ENCODE measurements at places on chromosomes 16 and 17.

- DNase-seq = no peak
Observed at GRCh38 chr17:39753514-39754160, 15.9 kb downstream of the GRB7 start.

- DNase-seq = no peak
Observed at GRCh38 chr16:55250701-55251100, 73.3 kb upstream of the IRX6 start.

- no peak for DNase-seq
Observed at GRCh38 chr16:10990378-10990777, 46.0 kb downstream of the CLEC16A start.

DNA sequence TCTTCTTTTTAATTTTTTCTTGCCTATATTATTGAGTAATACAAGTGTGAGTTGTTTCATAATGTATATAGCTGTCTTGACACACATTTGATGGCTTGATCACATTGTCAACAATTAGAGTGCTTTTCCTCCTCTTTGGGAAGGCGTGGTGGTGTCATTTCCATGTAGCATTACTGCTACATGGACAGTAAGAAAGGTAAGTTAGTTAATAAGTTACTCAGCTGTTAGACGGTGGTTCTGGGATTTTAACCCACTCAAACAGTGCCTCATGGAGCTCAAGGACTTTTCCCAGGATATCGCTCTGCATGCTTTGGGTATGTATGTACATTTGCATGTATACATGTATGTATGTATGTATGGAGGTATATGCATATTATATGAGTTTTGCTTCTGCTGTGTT lies 94.6 kb downstream of the HAPSTR1 start:
- DNase-seq = no peak

DNA sequence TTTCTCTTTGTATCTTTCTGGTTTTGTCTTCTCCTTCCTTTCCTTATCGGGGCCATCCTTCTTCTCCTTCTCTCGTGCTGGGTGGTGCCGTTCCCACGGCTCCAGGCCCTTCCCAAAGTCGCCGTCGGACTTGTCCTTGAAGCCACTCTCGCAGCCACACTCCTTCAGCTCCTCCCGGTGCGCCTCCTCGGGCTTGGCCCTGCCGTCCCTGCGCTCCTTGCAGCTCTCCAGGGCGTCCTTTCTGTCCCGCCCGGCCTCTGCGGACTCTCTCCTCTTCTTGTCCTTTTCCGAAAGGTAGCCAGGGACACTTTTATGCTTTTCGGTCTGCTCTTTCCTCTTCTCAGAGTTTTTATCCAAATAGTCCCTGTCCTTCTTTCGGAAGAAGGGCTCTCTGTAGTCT lies 65.9 kb downstream of the ZNF778 start:
- no peak for DNase-seq

DNA sequence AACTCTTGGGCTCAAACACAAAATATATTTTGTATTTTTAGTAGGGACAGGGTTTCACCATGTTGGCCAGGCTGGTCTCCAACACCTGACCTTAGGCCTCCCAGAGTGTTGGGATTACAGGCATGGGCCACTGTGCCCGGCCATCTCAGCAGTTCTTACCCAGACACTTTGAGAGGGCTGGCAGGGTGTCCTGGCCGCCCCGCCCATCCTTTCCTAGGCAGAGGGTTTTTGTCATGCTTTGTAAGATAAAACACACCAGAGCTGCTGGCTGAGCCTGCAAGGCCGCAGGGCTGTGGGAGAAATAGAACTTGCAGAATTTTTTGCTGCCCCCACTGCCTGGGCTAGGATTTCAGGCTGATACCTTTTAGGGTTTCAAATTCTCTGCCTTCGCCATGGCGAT lies 8.7 kb downstream of the PPL start:
- no peak for DNase-seq

DNA sequence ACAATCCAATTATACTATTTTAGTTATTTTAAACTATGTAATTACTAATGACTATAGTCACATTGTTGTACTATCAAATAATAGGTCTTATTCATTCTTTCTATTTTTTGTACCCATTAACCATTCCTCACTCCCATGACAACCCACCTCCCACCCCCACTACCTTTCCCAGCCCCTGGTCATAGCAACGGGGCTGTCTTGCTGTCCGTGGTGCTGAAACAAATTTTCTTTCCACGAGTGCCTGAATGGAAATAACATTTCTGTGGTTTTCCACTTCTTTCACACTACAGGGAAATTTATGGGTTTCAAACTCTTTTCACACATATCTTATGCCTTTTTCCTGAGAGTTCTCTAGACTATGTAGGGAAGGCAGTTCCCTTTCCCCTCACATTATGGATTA lies 326.6 kb downstream of the PHKB start:
- DNase-seq = no peak

- no peak for DNase-seq
Observed at GRCh38 chr17:41635121-41636097, 11.0 kb upstream of the KRT17 start.

DNA sequence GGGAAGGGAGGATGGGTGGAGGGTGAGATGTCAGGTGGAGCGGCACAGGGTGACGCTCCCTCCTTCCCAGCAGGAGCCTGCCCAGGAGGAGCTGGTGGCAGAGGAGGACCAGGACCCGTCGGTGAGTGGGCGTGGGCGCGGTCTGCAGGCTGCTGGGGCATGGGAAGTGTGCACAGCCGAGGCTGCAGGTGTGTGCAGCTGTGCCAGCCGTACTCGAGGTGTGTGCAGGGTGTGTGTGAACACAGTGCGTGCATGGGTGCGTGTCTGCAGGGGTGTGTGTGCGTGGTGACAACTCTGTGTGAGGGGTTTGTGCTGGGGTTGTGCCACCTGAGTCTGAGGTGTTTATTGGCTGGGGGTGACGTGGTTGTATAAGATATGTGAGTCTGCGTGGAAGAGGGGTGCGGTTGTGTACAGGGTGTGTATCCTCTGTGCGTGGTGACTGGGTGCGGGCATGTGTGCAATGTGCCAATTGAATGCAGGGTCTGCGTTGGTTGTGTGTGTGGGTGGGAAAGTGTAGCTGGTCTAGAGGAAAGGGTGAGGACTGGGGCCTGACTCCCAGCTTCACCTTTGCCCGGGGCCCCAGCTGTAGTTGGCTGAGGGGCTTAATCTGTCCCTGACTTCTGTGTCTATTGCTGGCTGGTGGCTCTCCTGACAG lies 670 bp downstream of the TNFSF12 start:
- DNase-seq = no peak

- no peak for DNase-seq
Observed at GRCh38 chr16:65069065-65069464, 52.8 kb downstream of the CDH11 start.

GRCh38 chr17:14921936-14922335 lies 343.2 kb downstream of the PMP22 start:
- no peak for DNase-seq

DNA sequence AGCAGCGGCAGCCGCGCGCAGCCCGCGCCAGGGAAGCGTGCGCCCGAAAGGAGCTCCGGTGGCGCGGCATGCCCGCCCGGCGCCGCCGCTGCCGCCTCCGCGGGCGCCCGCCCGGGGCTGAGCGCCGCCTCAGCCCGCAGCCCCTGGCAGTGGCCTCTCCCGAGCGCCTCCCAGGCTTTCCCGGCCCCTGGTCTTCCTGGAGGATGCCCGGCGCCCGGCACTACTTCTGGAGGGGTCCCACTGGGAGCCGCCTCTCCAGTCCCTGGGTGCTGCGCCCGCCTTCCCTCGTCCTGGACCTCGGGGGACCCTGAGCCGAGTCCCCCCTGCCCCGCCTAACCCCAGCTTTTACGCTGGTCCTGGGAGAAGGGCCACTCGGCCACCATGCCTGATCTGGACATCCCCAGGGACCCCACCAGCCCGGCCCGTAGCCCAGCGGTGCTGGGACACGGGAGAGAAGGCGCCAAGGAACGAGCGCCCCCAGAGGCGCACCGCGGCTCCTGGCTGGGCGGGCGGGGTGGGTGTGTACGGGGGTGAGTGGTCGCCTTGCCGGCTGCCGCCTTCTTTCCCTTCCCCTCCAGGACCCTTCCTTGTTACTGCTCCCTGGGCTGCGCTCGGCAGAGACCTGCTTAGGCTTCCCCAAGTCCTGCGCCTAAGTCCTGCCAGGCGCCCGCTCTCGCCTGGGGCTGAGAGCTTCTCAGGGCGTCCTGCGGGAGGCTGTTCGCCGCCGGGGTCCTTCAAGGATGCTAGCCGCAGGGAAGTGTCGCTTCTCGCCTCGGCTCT lies 704 bp downstream of the ASIC2 start:
- DNase-seq = peak; percentile 35

- no peak for DNase-seq
Observed at GRCh38 chr16:71185347-71185746, 45.2 kb downstream of the HYDIN start.

GRCh38 chr17:66855204-66855603 lies 20.3 kb downstream of the CACNG5 start:
- no peak for DNase-seq

- DNase-seq = no peak
Observed at GRCh38 chr16:89962754-89963498, 14.4 kb downstream of the DEF8 start.

- no peak for DNase-seq
Observed at GRCh38 chr16:4498546-4499195, 22.5 kb downstream of the HMOX2 start.

- DNase-seq = no peak
Observed at GRCh38 chr17:66583112-66583748, 251.7 kb upstream of the CACNG5 start.

DNA sequence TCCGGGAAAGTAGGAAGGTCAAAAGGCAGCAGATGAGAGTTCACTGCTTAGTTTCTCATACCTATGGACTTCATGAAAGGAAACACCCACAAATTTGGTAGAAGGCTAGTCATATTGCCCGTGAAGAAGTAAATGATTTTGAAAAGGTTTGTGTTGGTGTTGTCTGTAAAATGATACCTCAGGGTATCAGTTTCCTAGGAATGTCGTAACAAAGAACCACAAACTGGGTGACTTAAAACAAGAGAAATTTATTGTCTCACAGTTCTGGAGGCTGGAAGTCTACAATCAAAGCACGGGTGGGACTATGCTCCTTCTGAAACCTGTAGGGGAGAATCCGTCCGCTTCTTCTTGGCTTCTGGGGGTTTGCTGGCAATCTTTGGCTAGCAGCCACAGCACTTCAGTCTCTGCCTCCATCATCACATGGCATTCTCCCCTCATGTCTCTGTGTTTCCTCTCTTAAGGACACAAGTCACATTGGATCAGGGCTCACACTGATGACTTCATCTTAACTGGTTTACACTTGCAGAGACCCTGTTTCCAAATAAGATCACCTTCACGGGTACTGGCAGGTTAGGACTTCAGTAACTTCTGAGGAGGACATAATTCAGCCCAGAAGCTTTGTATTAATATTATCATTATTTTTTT lies 2.0 kb upstream of the NAE1 start:
- DNase-seq = no peak

DNA sequence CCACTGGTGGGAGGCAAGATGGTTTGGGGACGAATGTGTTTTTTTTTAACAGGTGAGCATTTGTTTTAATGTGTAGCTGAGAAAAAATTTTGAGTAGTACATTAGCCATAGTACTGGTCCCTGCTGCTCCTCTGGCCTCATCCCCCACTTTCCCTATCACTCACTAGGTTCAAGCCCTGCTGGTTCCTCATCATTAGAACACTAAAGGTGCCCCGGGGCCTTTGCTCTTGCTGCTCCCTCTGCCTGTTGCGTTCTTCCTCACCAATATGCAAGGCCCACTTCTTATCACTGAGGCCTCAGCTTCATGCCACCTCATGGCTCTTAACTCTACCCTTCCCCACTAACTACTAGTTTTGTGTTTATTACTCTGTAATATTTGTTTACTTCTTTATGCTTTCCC lies 74.5 kb downstream of the GNAO1 start:
- no peak for DNase-seq

DNA sequence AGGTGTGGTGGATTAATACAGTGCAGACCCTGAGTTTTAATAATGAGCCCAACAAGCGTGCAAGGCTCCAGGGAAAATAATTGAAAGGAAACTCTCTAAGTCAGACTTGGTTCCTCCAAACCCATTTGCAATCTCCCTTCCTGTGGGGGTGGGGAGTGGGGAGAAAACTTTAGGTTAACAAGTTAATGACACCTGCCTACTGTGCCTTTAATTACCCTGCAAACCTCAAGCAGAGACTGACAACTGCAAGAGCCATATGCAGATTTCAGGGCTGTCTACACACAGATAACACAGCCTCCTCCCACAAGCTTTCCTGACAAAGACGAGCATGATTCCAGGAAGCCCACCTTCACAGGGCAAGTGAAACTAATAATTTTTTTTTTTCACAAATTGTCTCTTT lies 359.3 kb downstream of the HS3ST4 start:
- DNase-seq = no peak

- DNase-seq = no peak
Observed at GRCh38 chr16:1038932-1039331, 33.6 kb upstream of the SSTR5 start.

DNA sequence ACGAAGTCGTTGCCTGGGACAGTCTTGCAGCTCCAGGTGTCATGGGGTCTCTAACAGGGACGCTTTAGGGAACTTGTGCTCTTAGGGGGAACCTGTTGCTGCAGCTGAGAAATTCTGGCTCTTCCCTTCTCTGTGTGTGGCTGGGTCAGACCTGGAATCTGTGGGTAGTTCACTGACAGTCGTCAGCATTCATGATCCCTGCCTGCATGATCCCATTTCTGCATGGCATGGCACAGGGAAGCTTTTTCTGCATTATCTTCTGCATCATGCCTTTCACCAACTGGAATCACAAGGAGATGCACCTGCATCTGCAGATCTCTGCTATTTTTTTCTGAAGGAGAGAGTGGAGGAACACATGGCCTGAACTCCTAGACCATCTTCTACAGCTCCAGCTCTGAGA lies 85.6 kb downstream of the SOX9 start:
- DNase-seq = no peak

DNA sequence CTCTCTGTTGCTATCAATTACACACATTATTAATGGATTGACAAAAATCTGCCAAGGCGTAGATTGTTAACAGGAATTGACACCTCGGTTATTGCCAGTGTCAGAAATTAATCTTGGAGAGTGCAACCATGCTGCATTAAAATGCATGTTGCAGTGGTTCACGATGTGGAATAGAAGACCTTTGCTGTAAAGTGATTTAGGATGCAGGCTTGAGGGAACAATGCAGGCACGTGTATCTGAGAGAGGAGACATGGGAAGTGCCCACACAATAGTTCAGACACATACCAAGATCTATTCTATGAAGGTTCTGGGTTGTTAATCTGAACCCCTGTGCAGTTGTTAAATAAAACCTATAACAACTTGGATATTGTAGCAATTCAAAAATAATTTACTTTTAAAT lies 1032.8 kb upstream of the CDH8 start:
- DNase-seq = no peak

- no peak for DNase-seq
Observed at GRCh38 chr17:41505007-41505808, at the start of gene KRT13. Gene KRT13, minus strand, starts transcription at chr17:41505612. Its CDS starts 62 bp downstream, at chr17:41505550.

- no peak for DNase-seq
Observed at GRCh38 chr17:55421179-55421934, at the start of gene MMD. Gene MMD, minus strand, starts transcription at chr17:55421835. Its CDS starts 140 bp downstream, at chr17:55421695.
